Activated naive CD8-positive, alpha-beta T cell treated with anti-CD3 and anti-CD28 coated beads for 36 hours (primary cell): ENCODE measurements at places on chromosomes 7 and 10.

GRCh38 chr10:119431034-119431772, 111.3 kb downstream of the RGS10 start:
- no peak for DNase-seq
- H3K4me3 ChIP-seq, result no peak overlapping the region
- peaks cover 24% of the 10 kb centered on the region for H3K36me3 ChIP-seq
- no peaks in the 10 kb centered on the region for H3K27me3 ChIP-seq

DNA sequence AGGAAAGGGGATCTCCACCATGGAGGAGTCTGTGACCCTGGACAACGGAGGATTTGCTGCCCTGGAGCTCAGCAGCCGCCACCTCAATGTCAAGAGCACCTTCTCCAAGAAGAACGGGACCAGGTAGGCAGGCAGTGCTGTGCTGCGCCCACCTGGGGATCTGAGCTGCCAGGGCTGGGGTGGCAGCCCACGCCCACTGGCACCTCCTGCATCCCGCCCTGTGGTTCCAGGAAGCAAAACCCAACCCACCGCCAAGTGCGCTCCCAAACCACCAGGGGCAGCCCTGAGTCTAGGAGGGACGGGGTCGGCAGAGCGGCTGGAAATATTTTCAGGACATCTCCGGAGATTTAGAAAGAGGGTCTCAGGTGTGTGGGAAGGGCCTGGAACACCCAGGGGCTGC, 440.3 kb upstream of the FOXK1 start:
- H3K27ac ChIP-seq, result no peak overlapping the region
- no peak overlapping the region for H3K4me3 ChIP-seq
- H3K27me3 ChIP-seq, result no peaks in the 10 kb centered on the region
- no peak for DNase-seq

GRCh38 chr10:110059925-110060324, 52.1 kb downstream of the ADD3 start:
- H3K27ac ChIP-seq, result peak overlapping the region; percentile 50
- no peak for DNase-seq
- H3K36me3 ChIP-seq, result peaks cover 7% of the 10 kb centered on the region
- no peak overlapping the region for H3K4me3 ChIP-seq
- peaks cover 77% of the 10 kb centered on the region for H3K4me1 ChIP-seq

- H3K36me3 ChIP-seq, result no peaks in the 10 kb centered on the region
- no peaks in the 10 kb centered on the region for H3K4me1 ChIP-seq
- no peak overlapping the region for H3K4me3 ChIP-seq
Measured at GRCh38 chr7:132255898-132256297, 320.4 kb downstream of the PLXNA4 start.

- H3K27ac ChIP-seq, result no peak overlapping the region
- H3K36me3 ChIP-seq, result no peaks in the 10 kb centered on the region
- H3K4me1 ChIP-seq, result no peaks in the 10 kb centered on the region
- peaks cover 9% of the 10 kb centered on the region for H3K27me3 ChIP-seq
Measured at GRCh38 chr7:132121987-132122386, 454.3 kb downstream of the PLXNA4 start.
